ENCODE measurements at places on chromosomes 16 and 17.

GRCh38 chr16:26295625-26296304 lies 604.0 kb downstream of the HS3ST4 start:
- DNase-seq: no peak

GRCh38 chr16:54359081-54359480 lies 72.5 kb upstream of the IRX3 start:
- no peak for DNase-seq

DNA sequence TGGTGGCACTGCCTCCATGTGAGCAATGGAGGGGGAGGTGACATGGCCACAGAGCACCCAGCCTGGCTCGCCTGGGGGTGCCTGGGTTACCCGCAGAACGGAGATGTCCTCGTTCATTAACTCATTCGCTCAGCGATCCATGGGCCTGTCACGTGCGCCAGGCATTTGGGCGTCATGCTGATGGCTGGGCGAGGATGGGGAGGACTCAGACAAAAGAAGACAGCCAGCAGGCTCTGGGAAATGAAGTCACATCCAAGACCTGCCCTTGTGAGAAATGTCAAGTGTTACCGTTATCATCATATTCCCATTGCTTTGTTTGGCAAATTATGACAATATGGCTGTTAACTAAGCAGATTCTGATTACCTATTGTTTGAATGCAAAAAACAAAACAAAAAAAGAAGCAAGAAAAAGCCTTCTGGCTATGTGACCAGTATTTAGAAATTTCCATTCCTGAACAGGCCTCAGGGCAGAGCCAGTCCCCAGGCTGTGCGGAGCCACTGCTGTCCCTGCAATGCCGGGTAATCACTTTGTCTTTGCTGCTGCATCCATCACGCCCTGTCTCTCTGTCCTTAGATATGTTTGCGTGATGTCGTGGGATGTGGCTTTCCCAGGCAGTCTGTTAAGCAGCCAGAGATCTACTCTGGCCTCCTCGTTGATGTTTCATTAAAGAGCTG lies 57.9 kb downstream of the CMIP start:
- DNase-seq: no peak

- no peak for DNase-seq
Measured at GRCh38 chr17:67139784-67140665, 95.7 kb downstream of the CACNG1 start.

DNA sequence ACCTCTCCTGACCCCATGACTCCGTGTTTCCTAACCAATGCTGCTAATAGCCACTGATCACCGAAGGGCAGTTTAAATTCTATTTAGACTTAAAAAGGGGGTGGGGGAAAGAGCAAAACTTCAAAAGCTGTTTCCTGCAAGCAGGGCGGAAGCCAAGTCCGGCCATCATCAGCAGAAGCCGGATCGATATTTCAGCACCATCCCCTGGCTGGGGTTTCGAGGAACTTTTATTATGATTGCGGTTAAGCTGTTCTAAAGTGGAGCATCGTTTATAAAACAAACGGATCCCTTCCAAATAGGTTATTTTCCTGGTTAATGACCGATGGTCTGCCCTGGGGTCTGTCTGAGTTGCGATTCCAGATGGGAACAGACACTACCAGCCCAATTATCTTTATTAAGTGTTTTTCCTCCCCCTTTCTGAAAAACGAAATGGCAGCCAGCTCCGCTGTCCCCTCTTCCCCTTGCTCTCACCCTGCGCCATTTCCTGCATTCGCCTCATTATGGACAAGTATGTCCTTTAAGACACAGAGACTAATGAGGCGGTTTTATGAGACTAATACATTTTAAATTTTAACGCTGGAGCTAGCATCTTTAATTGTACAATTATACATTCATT lies 76.1 kb upstream of the IRX3 start:
- DNase-seq: peak; percentile 59

DNA sequence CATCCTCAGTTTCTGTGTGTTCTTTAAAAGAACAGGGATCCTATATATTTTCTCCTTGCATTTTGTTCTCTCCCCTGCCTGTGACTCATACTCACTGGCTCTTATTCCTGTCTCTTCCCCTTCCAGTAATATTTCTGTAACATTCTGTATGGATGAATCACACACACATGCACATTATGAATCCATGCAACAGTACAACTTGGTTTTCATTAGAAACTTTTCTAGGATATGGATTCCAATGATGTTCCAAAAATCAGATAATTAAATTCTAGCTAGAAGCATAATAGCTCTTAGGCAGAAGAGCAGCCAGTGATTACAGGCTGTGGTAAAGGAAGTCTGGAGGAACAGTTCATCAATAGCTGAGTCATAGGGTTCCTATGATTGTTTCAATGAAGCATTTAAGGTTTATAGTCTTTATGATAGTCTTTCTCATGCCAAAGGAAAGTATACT lies 119.6 kb upstream of the PMFBP1 start:
- DNase-seq: no peak

- DNase-seq: no peak
Measured at GRCh38 chr17:17999364-18000029, 26.8 kb downstream of the DRC3 start.

- no peak for DNase-seq
Measured at GRCh38 chr17:76383546-76384221, 725 bp upstream of the SPHK1 start.

DNA sequence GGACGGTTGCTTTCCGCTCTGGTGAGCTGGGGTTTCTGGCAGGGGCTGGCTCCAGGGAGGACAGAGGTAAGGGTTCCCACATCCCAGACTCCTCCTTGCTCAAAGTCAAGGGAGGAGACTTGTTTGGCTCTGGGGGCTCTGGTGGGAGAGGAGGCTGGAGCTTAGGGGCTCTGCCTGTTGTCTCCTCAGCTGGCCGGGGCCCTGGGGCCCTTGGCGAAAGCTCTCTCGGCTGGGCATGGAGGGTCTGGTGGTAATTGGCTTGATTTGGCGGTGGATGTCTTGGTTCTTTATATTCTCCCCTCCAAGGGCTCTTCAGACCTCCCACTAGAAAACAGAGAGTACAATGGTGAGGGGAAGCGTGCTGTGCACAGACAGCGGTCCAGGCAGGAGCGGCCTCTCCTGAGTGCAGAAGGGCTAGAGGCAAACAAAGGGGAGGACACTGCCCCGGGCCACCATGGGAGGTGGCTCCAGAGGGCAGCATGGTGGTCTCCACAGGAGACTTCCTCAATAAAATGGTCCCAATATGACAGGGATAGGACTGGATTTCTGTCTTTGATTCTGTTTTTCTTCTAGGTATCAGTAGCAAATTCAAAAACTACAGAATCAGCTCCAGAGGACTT lies 5.7 kb upstream of the SPATA32 start:
- no peak for DNase-seq

DNA sequence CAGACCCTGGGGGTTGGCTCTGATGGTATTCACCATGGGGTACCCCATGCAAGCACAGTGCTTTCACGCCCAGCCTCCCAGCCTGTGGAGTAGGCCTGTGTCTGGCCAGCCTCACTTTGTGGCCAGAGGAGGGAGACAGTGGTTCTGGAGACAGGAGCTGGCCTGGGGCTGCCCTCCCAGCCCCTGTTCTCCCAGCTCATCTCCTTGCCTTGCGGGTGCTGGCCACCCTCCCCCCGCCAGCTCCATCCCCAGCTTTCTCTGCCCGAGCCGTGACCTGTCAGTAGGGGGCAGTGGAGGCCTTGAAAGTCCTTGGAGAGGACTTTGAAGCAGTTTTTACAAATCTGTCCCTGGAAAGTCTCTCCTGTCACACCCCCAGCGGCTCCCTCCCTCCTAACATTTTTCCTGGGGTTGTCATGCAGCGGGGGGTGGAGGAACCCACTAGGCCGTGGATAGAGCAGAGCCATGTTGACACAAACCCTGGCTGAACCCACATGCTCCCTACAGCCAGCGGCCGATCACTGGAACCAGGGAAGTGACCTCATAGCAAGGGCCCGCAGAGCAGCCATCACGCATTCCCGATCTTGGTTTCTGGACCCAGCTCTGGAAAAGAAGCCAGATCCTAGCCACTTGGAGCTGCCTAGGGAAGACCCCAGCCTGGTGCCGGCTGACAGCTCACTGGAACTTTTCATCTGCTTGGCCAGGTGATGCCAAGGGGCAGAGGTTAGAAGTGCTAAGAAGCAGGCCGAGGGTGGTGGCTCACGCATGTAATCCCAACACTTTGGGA lies 289.4 kb downstream of the SEC14L1 start:
- peak; percentile 88 for DNase-seq

Data from NCI-H524 (cell line).